ENCODE measurements at places on chromosomes 4 and X.

- no peak for DNase-seq
These were observed 68.8 kb downstream of the SEC24D start for GRCh38 chr4:118767109-118767508.

GRCh38 chr4:40887764-40888131 lies 138.0 kb downstream of the NSUN7 start:
- no peak for DNase-seq

GRCh38 chr4:34950926-34951325 lies 1293.4 kb downstream of the ARAP2 start:
- DNase-seq = no peak

- DNase-seq = no peak
These were observed 67.7 kb downstream of the TSC22D3 start for GRCh38 chrX:107707866-107708265.

DNA sequence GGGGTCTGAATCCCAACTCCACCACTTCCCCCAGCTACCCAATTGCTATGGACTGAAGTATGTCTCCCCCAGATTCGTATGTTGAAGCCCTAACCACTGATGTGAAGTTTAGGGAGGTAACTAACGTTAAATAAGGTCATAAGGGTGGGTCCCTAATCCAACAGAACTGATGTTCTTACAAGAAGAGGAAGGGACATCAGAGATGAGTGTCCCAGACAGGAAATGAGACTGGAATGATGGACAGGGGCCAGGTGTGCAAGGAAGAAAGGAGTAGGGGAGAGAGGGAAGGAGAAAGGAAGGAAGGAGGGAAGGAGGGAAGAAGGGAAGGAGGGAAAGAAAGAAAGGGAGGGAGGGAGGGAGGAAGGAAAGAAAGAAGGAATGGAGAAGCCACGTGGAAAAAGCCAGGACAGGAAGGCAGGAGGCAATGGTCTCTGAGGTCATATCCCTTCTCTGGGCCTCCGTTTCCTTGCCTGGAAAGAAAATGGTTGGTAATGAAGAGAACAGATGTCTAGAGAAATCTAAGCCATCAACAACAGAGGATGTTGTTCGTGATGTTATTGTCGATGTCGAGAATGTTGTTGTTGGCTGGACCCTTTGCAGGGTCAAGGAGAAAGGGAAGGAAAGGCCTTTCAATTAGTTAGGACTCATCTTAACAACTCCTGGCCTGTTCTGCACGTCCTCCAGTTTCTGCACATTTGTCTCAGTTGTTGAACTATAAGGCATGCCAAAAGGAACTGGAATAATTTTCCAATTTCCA lies 59.0 kb upstream of the FGFBP2 start:
- DNase-seq = no peak

GRCh38 chr4:10124167-10124930 lies 7.8 kb upstream of the WDR1 start:
- DNase-seq = no peak

GRCh38 chr4:151099229-151099975 lies at the start of gene RPS3A:
RPS3A (plus strand) TSS chr4:151099628; CDS start chr4:151099653, 25 bp downstream.
- peak; percentile 99 for DNase-seq

- DNase-seq = no peak
These were observed 72.9 kb upstream of the ENOX2 start for GRCh38 chrX:130975947-130976346.

DNA sequence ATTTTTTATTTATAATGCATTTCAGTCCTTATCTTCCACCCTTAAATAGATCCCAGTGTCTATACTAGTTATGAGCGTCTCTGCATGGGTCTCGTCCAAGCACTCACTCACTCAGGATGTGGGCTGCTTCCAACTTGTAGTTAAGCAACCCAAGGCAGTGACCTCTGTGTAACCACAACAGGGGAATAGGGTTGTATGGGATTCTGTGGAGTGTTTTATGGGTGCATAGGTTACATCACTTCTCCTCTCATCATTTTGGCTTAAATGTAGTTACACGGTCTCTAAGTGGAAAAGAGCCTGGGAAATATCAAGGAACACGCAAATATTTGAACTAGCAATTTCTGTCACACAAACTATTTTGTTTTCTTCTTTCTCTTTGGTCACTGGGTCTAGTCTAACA lies 931.0 kb downstream of the STIM2 start:
- DNase-seq = no peak

- no peak for DNase-seq
These were observed 179.4 kb upstream of the CASK start for GRCh38 chrX:42102586-42103282.

GRCh38 chr4:23091711-23092110 lies 399.0 kb downstream of the GBA3 start:
- no peak for DNase-seq

- DNase-seq = peak; percentile 16
These were observed 711 bp downstream of the PNMA6E start for GRCh38 chrX:153400146-153401132.

GRCh38 chrX:20664774-20665173 lies 398.1 kb upstream of the RPS6KA3 start:
- DNase-seq = no peak

- no peak for DNase-seq
These were observed 7.6 kb upstream of the USP53 start for GRCh38 chr4:119204916-119205315.

- DNase-seq = no peak
These were observed 41.8 kb downstream of the NPY5R start for GRCh38 chr4:163385466-163385865.

DNA sequence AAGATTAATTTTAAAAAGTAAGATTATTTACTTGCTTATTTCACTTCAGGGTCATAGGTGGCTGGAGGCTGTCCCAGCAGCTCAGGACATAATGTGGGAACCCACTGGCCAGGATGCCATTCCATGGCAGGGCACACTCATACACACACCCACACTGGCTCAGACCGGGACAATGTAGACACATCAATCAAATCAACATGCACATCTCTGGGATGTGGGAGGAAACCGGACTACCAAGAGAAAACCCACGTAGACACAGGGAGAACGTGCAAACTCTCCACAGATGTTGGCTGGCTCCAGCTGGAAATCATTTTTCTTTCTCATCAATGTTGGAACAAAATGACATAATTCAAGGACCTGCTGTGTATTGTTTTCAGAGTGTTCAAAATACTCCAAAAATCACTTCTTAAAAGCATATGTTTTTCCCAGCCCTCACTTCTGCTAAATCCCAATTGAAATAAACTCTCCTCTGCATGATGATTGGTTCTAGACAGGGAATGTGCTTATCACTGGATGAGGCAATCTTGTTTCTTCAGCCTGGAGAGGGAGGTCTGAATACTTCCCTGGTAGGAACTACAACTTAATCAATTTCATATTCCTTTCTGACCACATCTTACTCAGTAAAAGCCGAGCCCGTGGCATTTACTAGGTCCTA lies 18.6 kb upstream of the CPE start:
- no peak for DNase-seq

GRCh38 chr4:167176723-167177367 lies 57.4 kb downstream of the SPOCK3 start:
- DNase-seq = no peak

DNA sequence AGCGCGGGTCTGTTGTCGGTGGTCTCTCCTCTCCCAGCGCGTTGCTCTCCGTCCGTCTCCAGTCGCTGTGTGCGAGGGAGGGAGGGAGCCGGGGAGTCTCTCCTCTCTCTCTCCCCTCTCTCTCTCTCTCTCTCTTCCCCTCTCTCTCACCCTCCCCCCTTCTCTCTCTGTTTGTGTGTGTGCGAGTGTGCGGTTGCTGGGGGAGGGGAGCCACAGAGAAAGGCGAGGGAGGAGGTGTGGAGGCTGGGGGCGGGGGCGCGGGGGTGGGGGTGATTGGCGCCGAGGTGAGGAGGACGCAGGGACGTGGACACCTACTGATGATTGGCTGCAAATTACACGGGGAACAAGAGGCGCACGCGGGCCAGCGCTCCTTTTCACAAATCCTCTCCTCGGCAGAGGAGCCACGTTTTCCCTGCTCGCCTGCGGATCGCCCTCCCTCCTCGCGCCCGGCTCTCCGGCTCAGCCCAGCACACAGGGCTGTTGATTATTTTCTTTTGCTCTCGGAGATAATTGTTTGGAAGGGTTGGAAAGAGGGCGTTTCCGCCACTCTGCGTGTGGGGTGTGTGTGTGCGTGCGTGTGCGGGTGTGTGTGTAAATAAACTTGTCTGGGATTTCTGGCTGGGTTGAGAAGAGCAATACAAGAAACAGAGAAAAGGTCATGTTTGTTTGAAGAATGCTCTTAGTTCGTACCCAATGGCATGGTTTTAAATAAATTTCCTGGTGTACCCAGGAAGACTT lies at the start of gene CXXC4:
TSS of gene CXXC4 (minus strand) at position 73 of the 738 bp plus-strand sequence. CDS start 3,092 bp downstream, outside the sequence.
- no peak for DNase-seq

DNA sequence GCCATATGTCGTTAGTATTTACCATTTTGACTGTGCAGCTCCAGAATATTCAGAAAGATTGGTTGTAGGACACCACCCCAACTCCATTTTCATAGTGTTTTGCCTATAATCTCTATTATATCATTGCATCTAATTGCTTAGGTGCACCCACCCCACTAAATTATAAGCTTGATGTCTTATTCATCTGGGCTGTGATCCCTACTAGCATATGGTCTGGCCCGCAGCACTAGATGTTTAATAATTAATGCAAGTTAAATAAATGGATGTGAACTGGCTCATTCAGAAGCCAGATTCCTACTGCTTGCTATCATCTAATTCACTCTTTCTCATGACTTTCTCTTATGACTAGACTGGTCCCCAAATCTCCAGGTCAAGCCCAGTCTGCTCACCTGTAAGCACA lies 143.5 kb downstream of the RELL1 start:
- DNase-seq = no peak

DNA sequence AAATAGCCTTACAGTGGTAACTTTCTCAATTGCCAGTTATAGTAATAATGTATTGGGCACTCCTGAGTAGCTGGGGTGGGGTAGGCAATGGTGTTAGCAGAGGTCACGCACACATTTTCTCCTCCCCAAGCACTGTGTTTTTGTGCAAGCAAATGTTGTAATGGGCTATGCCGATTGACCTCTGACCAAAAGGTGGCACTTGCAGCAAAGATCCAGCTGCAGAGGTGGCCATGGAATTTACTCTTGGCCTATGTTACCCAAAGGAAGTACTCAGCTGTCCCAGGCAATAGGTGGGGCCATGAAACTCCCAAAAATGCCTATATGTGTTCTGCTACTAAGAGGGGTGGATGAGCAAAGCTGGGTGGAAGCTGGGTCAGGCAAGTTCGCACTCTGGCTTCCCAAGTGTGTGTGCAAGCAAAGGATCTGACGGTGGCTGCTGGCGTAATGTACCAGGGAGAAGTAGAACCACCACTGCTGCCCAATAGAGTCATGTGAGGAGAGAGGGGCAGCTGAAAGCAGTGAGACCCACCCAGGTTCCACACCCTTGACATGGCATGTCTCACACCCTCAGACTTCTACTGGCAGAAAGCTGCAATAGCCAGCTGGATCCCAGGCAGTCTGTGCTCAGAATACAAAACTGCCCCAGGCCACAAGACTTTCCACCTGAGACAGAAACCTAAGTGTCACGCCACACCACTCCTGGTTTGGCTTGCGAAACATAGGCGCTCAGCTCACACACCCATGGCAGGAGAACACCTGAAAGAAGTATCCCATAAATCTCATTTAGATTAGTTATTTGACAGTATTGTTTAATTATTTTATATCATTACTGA lies 353.3 kb upstream of the EMCN start:
- no peak for DNase-seq

DNA sequence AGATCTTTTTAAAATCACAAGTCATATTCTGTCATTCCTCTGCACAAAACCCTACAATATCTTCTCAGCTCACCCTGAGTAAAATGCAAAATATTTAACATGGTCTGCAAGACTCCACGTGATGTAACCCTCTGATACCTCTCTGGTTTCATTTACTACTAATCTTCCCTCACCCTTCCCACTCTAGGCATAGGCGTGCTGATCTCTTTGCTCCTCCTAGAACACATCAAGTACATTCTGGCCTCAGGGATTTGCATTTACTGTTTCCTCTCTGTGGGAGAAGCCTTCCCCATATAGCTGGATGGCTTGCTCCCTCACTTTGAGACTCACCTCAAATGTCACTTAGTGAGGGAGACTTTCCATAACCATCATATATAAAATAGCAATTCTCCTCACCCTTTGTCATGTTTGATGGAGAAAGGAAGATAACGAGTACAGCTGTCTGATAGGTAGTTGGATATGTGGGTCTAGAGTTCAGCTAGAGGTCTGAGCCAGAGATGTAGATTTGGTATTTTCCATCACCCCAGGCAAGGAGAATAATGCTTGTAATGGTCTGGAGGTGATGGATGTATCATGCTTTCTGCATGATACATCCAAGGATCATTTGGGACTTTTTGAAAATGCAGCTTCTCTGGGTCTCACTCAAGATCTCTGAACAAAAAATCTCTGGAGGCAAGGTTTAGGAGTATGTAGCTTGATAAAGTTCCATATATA lies 123.9 kb upstream of the VAMP7 start:
- DNase-seq = no peak

- DNase-seq = no peak
These were observed 34.8 kb downstream of the OSTC start for GRCh38 chr4:108685036-108685686.

DNA sequence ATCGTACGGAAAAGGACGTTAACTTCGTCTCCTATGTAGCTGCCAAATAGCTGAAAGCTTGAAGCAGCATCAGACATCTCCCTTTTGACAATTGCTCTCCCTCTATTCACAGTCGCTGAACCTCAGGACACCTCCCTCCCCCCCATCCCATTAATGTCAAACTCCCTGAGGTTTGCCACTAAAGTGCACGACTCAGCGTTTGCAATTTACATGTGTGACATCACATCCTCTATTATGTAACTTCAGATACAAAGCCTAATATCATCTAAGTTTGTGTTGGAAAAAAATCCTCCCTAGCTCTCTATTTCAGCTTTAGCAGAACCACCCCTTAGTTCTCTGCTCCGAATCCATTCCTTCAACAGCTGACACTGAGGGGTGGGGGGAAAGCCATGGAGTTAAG lies 5.5 kb upstream of the NR3C2 start:
- no peak for DNase-seq

DNA sequence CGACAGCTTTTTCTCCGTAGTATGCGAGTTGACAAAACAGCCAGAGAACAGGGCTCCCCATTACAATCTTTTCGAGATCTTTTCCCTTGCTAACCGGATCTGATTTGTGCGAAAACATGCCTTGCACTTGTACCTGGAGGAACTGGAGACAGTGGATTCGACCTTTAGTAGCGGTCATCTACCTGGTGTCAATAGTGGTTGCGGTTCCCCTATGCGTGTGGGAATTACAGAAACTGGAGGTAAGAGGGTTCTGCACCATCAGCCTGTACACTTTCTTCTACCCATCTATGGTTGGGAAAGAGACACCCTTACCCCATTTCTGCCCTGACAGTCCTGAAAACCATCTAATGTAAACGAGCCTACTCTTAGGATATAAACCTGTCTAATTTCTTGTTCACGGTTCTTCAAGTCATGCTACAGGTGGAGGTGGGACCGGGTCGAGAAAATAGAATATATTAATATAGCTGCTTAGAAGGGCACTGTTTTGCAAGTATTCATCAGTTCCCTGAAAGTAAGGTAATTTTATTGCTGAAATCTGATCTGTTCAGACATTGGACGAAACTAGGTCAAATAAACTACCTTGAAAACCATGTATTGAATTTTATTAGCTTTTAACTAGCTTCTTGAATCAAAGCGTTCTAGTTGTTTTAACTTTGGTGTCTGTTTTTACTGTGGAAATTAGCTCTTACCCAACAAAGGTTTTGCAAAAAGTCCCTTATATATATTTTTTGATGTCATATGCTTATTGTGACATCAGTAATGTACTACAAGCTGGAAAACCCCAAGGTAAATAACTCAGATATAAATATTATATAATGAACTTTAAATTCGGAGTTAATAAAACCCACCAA lies 869 bp downstream of the TMEM184C start:
- no peak for DNase-seq
